Eye (tissue), 1 donor: ENCODE measurements at places on chromosomes 2 and 18.

- DNase-seq: no peak
Observed at GRCh38 chr2:70548233-70548632, 5.4 kb downstream of the TGFA start.

GRCh38 chr2:23556929-23557328, 171.9 kb downstream of the KLHL29 start:
- DNase-seq: no peak

DNA sequence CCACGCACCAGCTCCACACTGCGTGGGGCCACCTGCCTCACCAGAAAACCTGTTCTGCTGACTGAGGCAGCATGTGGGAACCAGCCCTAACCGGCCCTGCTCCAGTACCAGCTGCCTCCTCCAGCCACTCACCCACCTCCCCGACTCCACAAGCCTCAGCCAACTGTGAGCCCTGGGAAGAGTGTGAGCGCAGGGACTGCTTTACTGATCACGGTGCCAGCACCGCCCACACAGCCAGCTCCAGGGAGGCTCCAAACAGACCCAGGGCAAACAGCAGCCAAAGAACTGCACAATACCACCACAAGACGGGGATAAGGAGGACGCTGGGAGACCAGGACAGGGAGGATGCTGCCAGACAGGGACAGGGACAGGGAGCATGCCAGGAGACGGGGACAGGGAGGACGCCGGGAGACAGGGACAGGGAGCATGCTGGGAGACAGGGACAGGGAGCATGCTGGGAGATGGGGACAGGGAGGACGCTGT, 28.4 kb downstream of the EIPR1 start:
- DNase-seq: no peak

DNA sequence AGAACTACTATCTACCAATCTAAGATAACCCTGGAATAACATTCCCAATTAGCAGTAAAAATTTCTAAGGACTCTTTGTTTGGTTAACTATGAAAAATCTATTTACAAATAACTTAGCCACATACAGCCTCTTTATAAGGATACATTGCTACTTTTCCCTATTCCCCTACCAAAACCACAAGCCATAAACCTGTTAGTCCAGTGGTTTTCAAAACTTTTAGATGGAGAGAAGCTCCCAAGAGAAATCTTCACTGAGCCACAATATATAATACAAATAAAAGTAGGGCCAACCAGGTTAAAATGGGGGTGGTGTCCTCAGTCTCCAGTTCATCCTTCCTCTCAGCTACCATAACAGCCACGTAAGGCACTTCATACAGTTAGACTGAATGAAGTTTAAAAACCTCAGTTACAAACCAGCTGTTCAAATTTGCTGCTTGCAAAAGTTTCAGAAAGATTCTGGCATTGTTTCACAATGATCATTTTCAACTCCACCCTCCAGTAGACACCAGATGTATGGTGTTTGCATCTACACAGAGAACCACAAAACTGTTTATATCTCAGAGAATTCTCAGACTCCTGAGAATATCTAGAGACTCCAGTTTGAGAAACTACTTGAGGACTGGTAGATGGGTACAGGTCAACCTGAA, 26.0 kb downstream of the SOS1 start:
- no peak for DNase-seq

GRCh38 chr2:105725388-105725787, 19.3 kb upstream of the NCK2 start:
- no peak for DNase-seq

DNA sequence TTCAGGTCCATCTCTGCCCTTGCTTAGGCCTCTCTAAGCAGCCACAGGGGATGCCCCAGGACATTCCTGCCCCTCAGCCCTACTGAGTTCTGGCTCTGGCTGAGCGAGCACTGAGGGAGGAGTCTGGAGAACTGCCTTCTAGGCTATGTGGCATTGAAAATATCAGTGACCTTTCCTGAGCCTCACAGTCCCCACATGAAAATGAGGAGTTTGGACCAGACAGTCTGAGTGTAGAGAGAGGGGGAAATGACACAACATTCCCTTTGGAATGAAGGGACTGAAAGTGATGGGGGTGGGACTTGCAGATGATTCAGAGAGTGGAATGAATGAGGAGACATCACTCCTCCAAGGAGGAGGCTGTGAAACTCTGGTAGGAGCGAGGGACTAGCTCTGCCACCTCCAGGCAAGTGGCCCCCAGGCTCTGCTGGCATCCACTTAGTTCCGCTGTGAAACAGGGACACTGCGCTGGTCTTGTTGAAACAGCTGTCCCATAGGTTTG, 8.0 kb downstream of the TNS1 start:
- no peak for DNase-seq

DNA sequence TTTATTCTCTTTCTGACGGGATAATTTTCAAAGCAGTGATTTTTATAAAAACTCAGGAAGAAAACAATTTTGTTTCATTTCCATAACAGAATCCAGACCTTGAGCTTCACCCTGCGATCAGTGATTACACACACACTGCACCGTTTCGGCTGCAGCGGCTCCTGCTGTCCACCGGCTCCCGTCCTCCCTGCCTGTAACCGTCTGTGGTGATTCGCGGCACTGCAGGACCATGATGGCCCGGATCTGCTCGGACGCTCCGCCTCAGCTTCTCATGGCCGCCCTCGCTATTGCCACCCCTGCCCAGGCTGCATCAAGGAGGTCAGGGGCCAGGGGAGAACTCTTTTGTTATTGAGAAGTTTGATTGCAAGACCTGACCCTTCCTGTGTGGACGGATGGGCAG, 246.1 kb downstream of the TWIST2 start:
- DNase-seq: peak; percentile 16

DNA sequence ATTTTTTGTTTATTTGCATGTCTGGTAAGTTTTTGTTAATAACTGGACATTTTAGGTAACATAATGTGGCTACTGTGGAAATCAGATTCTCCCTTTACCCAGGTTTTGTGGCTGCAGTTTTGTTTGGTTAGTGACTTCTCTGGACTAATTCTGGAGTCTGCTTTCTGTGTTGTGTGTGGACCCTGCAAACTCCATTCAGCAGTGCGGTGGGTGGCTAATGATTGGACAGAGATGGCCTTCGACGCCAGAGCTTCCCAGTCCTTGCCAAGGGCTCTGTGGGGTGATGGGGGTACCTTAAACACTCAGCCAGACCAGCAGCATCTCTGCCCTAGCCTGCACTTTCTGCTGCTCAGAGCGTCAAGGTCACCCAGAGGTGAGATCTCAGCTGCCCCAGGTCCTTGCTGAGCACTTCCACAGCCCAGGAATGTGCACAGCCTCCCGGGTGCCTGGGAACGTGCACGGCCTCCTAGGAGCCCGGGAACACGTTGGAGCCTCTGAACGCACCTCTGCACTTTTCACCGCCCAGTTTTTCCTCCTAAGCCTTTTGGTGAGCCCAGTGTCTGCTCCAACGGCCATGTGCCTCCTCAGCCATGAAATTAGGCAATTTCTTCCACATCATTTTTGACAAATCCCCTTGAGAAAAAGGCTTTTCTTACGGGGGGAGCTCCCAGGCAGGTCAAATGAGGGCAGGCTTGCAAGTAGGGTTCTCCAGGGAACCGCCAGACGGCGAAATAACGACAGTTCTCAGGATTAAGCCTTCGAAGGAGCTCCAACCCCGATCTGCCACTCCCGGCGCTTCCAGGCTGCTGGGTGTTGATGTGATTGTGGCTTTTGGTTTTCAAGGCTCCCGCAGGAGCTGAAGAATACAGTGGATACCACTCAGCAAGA, 35.2 kb upstream of the KLF11 start:
- DNase-seq: peak; percentile 75
